ENCODE measurements at places on chromosomes 2 and 18.

GRCh38 chr2:188919824-188920223, 54.3 kb upstream of the COL3A1 start:
- no peak for DNase-seq

DNA sequence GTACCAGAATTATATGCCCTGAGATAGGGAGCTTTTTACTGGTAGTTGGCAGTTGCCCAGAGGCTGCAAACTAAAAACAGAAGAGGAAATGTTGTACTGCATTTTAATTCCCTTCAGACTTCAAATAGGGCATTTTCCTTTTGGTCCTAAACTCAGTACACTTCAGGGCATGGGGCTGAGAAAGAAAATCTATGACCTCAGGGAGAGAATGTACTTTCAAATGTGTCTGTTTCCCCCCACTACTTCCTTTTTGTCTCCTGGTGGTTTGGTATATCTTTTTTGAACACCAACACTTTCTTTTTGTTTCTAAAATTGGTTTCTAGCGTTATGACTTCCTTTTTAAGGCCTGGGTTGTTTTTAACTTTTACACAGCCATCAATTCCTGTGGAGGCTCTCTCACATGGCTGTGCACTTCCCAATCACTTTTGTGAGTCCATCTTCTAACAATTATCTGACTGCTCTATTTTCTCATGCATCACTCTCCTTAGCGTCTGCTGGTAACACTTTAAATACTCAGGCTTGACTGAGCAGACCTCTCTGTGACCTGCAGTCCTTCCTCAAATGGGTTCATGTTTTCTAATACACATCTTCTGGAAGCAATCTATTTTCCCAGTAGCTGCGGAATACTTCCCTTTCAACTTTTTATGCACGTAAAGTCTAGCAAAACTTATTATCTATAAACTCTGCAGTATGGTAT, 596.0 kb downstream of the LRP1B start:
- DNase-seq: no peak

GRCh38 chr2:164090533-164090932, 354.7 kb upstream of the FIGN start:
- no peak for DNase-seq

DNA sequence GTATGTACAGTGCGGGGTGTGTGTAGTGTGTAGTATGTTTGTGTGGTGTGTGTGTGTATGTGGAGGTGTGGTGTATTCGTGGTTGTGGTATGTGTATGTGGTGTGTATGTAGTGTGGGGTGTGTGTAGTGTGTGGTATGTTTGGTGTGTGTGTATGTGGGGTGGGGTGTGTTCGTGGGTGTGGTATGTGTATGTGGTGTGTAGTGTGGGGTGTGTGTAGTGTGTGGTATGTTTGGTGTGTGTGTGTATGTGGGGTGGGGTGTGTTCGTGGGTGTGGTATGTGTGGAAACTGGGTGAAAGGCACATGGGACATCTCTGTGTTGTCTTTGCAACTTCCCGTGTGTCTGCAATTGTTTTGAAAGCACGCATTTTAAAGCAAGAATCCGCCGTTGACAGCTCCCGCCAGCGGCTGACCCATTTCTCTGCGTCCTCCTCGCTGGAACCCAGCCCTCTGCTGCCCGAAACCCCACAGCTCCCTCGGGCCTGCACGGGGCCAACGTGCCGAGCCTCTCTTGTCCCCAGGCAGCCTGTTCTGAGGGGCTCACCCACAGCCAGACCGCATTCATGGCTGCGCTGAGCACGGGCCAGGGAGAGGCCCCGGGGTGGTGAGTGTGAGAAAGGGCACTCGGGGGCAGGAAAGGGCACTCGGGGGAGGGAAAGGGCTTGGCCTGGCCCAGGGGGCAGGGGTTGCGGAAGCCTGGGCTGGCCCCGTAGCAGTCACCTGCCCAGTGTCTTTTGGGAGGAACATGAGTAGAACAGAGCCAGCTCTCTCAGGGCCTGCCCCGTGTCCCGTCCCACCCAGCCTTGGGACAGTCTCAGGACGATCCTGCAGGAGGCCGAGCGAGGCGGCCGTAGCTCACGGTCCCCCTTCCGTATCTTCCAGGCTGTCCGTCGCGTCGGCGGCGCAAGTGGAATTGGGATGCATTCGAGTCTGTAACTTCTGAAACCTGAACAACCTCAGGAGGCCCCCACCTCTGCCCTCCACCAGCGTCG, 61.4 kb downstream of the TWIST2 start:
- DNase-seq: no peak

- no peak for DNase-seq
Observed at GRCh38 chr2:69582582-69583176, 60.9 kb downstream of the AAK1 start.

DNA sequence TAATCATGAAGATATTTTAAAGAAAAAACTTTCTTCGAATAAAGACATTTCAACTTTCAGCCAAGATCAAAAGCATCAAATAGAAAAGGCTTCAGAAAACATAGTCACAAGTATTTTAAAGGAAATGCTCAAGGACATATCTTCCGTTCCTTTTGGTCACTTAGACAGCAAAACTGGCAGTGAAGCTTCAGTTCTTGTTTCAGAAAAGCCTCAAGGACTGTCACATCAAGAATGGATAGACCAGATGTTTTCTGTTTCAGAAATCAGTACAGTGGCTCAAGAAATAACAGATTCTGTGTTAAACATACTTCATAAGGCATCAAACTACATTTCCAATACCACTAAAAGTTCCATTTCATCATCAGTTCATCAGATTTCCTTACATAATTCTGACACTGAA, 51.8 kb downstream of the FSIP2 start:
- no peak for DNase-seq

- no peak for DNase-seq
Observed at GRCh38 chr18:40685219-40685618, 1269.8 kb upstream of the PIK3C3 start.

DNA sequence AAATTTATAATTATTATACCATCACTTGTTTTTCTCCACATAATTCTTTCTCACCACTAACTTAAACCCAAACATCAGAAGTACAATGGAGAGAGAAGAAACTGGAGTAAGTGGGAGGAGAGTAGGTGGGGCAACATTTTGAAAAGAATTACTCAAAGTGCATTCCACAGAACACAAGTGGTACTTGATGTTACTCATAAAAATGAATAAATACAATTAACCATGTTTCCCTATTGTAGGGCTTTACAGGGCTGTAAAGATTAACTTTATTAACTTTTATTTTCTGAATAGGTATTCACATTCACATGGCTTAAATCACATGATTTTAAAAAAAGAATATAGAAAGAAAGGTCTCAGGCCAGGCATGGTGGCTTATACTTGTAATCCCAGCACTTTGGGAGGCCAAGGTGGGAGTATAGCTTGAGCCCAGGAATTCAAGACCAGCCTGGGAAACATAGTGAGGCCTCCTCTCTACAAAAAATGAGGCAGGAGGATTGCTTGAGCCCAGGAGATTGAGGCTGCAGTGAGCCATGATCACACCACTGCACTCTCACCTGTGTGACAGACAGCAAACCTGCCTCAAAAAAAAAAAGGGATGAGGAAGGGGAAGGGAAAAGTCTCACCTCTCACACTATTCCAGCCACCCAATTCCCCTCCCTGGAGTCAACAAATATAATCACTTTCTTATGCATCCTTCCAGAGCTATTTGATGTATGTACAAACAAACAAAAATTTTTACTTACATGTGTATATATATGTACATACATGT, 47.1 kb downstream of the KCNG3 start:
- no peak for DNase-seq

DNA sequence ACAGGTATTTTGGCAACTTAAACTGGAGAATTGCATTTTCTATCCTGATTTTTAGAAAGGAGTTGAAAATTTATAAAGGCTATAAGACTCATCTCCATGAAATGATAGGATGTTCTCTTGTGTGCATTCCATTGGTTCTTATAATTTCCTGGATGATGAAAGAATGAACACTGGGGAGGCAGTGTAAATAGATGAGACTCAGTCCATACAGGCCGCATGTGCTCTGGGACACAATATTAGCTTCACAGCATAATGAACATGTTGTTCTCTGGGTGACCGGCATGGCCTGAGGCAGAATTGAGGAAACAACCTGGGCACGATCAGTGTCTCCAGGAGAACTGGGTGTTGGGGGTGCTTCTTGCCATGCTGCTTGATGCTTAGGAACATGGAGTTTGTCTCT, 38.8 kb downstream of the AOX1 start:
- DNase-seq: no peak

Measured in astrocyte of the cerebellum (primary cell).